ENCODE measurements at places on chromosomes 3 and 15. TPM values are rescaled to one million over a fixed set of nuclear protein-coding genes. Genes with fewer than 3 reads are reported as not detected.

GRK7 gene
- not detected for polyA plus RNA-seq

CCDC14 gene
- polyA plus RNA-seq = 27.8 TPM

LNP1 gene
- 5.7 TPM for polyA plus RNA-seq

STAB1 gene
- polyA plus RNA-seq = not detected

PRSS50 gene
- polyA plus RNA-seq = not detected

ZDHHC19 gene
- polyA plus RNA-seq = not detected

PLA2G4E gene
- polyA plus RNA-seq = 0.07 TPM

CAMP gene
- polyA plus RNA-seq = not detected

IL17RD gene
- 0.56 TPM for polyA plus RNA-seq

PEX5L gene
- polyA plus RNA-seq = 1.4 TPM

RTP1 gene
- polyA plus RNA-seq = not detected

SERINC4 gene
- polyA plus RNA-seq = not detected

NANOGP8 gene
- not detected for polyA plus RNA-seq

CCR8 gene
- polyA plus RNA-seq = not detected

SHC4 gene
- polyA plus RNA-seq = 2.9 TPM

GOLGA6L4 gene
- polyA plus RNA-seq = 3.4 TPM

STT3B gene
- 85.7 TPM for polyA plus RNA-seq

SEMA6D gene
- 25.1 TPM for polyA plus RNA-seq

GAP43 gene
- polyA plus RNA-seq = 21.3 TPM

ZBTB20 gene
- polyA plus RNA-seq = 17.1 TPM

CPNE9 gene
- 12.5 TPM for polyA plus RNA-seq

ZDHHC23 gene
- polyA plus RNA-seq = 14.7 TPM

HRG gene
- polyA plus RNA-seq = not detected

EIF3J gene
- polyA plus RNA-seq = 54.9 TPM

NEDD4 gene
- not detected for polyA plus RNA-seq

GOLGA6L6 gene
- not detected for polyA plus RNA-seq

ADAMTSL3 gene
- polyA plus RNA-seq = 2.2 TPM

ARHGAP31 gene
- 1.6 TPM for polyA plus RNA-seq

RAD54L2 gene
- 1.0 TPM for polyA plus RNA-seq

PLXND1 gene
- 0.83 TPM for polyA plus RNA-seq

RAB6B gene
- polyA plus RNA-seq = 4.5 TPM

POLQ gene
- 0.07 TPM for polyA plus RNA-seq

CACNA2D2 gene
- 39.3 TPM for polyA plus RNA-seq

UBR1 gene
- 14.7 TPM for polyA plus RNA-seq

VEPH1 gene
- polyA plus RNA-seq = 0.32 TPM

SPATA12 gene
- polyA plus RNA-seq = not detected

NCBP2 gene
- 44.1 TPM for polyA plus RNA-seq

INKA1 gene
- not detected for polyA plus RNA-seq

ISL2 gene
- polyA plus RNA-seq = not detected

DUOX2 gene
- polyA plus RNA-seq = not detected

CPLX3 gene
- polyA plus RNA-seq = 2.4 TPM

DUOXA2 gene
- polyA plus RNA-seq = not detected

TEX55 gene
- not detected for polyA plus RNA-seq

SACM1L gene
- polyA plus RNA-seq = 62.0 TPM

SST gene
- not detected for polyA plus RNA-seq

MAP6D1 gene
- polyA plus RNA-seq = 8.7 TPM

UROC1 gene
- polyA plus RNA-seq = not detected

All from Purkinje cell (primary cell).